ENCODE measurements at places on chromosomes 3 and 15. TPM values are rescaled to one million over a fixed set of nuclear protein-coding genes. Genes with fewer than 3 reads are reported as not detected.

- no peaks in the 10 kb centered on the region for H3K27me3 ChIP-seq
- peak; percentile 25 for DNase-seq
- H3K4me1 ChIP-seq = peaks cover 3% of the 10 kb centered on the region
- no peak overlapping the region for H3K4me3 ChIP-seq
- no peak overlapping the region for H3K27ac ChIP-seq
Measured at GRCh38 chr3:136262559-136262958, 12.4 kb downstream of the PCCB start.

GRCh38 chr15:76987896-76988860 is 6.7 kb upstream of the PSTPIP1 start:
- no peaks in the 10 kb centered on the region for H3K4me1 ChIP-seq
- no peaks in the 10 kb centered on the region for H3K27me3 ChIP-seq
- no peaks in the 10 kb centered on the region for H3K36me3 ChIP-seq
- no peak for DNase-seq
- H3K27ac ChIP-seq = no peak overlapping the region

GRCh38 chr15:89052474-89052873 is 35.8 kb upstream of the ABHD2 start:
- H3K27ac ChIP-seq = peak overlapping the region; percentile 99
- H3K27me3 ChIP-seq = no peaks in the 10 kb centered on the region
- peak; percentile 92 for DNase-seq
- no peak overlapping the region for H3K4me3 ChIP-seq
- H3K36me3 ChIP-seq = no peaks in the 10 kb centered on the region
- H3K4me1 ChIP-seq = peaks cover 26% of the 10 kb centered on the region

Gene GCNT3
- 0.72 TPM for total RNA-seq

DNA sequence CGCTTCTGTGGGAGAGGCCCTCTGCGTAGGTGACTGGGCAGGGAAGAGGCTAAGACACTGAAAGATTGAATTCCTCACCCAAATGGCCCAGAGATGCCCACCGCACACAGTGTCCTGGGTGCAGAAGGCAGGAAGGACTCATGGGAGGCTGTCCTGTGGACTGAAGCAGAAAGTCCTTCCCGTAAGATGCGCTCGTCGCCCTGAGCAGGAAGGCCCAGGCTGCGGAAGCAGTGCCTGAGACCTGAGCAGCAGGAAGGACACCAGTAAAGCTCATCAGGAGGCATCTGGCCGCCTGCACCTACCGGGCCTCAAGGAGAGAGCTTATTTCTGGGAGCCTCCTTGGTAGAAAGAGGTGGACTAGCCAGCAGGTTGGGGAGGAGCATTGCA is 3.3 kb downstream of the PAK6 start:
- no peak overlapping the region for H3K27ac ChIP-seq
- H3K27me3 ChIP-seq = peaks cover 3% of the 10 kb centered on the region
- H3K36me3 ChIP-seq = no peaks in the 10 kb centered on the region
- peaks cover 8% of the 10 kb centered on the region for H3K4me1 ChIP-seq

- H3K36me3 ChIP-seq = no peaks in the 10 kb centered on the region
- peaks cover 5% of the 10 kb centered on the region for H3K27me3 ChIP-seq
- H3K4me3 ChIP-seq = no peak overlapping the region
- peaks cover 5% of the 10 kb centered on the region for H3K4me1 ChIP-seq
Measured at GRCh38 chr15:69860921-69861320, 236.8 kb downstream of the TLE3 start.

Gene ADAMTS17
- under 0.01 TPM for total RNA-seq

DNA sequence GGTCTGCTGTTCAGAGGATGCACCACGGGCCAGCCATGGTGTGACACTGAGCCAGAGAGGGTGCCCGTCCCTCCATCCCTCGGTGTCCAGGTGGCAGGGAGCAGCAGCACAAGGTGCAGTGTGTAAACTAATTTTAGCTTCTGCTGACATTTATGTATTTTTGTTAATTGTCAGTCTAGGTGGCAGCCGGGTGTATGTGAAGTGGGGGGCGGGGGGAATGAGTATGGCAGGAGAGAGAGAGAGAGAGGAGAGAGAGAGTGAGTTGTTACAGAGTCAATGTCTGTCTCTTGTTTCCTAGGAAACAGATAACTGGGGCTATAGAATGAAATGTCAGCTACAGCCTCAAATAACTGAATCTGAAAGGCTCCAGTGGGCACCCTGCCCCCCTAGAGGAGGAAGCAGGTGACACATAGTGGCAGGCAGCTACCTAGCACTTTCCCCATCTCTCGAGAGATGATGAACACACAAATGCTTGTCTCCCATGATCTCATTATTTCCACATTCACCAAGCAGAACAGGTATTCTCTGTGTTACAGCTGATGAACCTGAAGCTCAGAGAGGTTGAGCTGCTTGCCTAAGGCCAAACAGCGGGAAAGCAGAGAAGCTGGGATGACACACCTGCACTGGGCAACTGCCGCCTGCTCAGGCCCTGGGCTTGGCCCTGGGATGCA is 24.7 kb downstream of the RASGRF1 start:
- H3K4me3 ChIP-seq = no peak overlapping the region
- H3K36me3 ChIP-seq = no peaks in the 10 kb centered on the region
- H3K27me3 ChIP-seq = peaks cover 4% of the 10 kb centered on the region
- no peaks in the 10 kb centered on the region for H3K4me1 ChIP-seq

Gene C3orf22
- not detected for total RNA-seq

- no peaks in the 10 kb centered on the region for H3K27me3 ChIP-seq
- DNase-seq = no peak
- peaks cover 13% of the 10 kb centered on the region for H3K4me1 ChIP-seq
- H3K27ac ChIP-seq = no peak overlapping the region
Measured at GRCh38 chr15:50740955-50741354, 24.6 kb downstream of the SPPL2A start.

GRCh38 chr3:113758389-113759024 is 11.7 kb downstream of the ATP6V1A start:
- no peaks in the 10 kb centered on the region for H3K27me3 ChIP-seq

- no peak for DNase-seq
- H3K27ac ChIP-seq = no peak overlapping the region
- H3K4me1 ChIP-seq = no peaks in the 10 kb centered on the region
- H3K4me3 ChIP-seq = no peak overlapping the region
- no peaks in the 10 kb centered on the region for H3K27me3 ChIP-seq
Measured at GRCh38 chr3:180747805-180748361, 68.6 kb upstream of the CCDC39 start.

- no peaks in the 10 kb centered on the region for H3K4me1 ChIP-seq
- peak; percentile 44 for DNase-seq
- H3K27me3 ChIP-seq = no peaks in the 10 kb centered on the region
- peak overlapping the region; percentile 5 for H3K27ac ChIP-seq
- H3K36me3 ChIP-seq = peaks cover 10% of the 10 kb centered on the region
Measured at GRCh38 chr3:47762233-47762632, 19.5 kb downstream of the SMARCC1 start.

DNA sequence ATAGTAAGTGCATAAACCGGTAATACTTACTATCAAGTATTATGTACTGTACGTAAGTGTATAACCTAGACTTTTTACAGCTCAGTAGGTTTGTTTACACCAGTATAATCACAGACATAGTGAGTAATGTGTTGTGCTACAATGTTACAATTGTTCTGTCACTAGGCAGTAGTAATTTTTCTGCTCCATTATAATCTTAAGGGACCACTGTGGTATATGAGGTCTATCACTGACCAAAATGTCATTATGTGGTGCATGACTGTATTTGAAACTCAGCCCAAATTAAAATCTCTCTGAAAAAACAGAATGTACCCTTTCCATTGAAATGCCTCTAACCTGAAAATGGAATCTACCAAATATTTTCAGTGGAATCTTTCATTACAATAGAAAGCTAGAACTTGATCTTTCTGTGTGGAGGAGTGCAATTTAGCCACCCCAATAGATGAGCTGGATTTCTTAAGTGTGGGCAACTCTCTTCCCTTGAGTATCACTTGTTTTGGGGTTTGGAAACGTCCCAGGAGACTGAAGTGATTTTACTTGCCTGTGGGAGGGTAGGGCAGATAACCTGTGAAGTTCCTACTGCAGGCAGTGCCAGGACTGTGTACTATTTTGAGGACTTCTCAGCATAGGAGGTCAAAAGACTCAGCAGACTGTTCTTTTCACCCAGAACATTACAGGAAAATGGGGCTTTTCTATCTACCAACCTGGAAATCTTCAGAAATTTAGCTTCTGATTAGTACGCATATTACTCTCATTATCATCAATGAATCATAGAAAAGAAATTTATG is 50.9 kb downstream of the FAM98B start:
- H3K36me3 ChIP-seq = no peaks in the 10 kb centered on the region
- H3K27me3 ChIP-seq = no peaks in the 10 kb centered on the region
- H3K27ac ChIP-seq = no peak overlapping the region
- H3K4me1 ChIP-seq = peaks cover 3% of the 10 kb centered on the region
- H3K4me3 ChIP-seq = no peak overlapping the region
